ENCODE measurements at places on chromosomes 5 and 9.

GRCh38 chr5:127003798-127004495 lies 26.4 kb downstream of the MARCHF3 start:
- no peak overlapping the region for H3K27ac ChIP-seq
- DNase-seq: no peak
- no peaks in the 10 kb centered on the region for H3K4me1 ChIP-seq
- H3K36me3 ChIP-seq: no peaks in the 10 kb centered on the region
- H3K27me3 ChIP-seq: no peaks in the 10 kb centered on the region

- no peaks in the 10 kb centered on the region for H3K36me3 ChIP-seq
- no peak for DNase-seq
- no peak overlapping the region for H3K4me3 ChIP-seq
These were observed 92.9 kb upstream of the EGFLAM start for GRCh38 chr5:38165435-38165834.

DNA sequence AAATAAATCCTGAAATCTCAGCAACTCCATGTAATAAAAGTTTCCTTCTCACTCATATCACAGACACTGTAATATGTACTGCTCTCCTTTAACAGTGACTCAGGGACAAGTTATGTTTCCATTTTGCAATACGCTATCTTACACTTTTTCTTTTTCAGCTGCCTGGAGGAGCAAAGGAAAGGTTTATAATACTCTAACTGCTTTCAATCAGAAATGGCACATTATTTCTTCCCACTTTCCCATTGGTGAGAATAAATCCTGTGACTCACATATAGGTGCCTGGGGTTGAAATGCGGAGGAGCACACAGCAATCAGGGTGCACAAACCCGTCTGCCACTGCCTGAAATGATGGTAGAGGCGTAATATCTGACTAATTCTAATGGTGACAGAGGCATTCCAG lies 186.6 kb downstream of the HINT1 start:
- DNase-seq: no peak
- H3K27ac ChIP-seq: no peak overlapping the region
- H3K4me3 ChIP-seq: no peak overlapping the region
- H3K27me3 ChIP-seq: no peaks in the 10 kb centered on the region

- peaks cover 32% of the 10 kb centered on the region for H3K4me1 ChIP-seq
- no peaks in the 10 kb centered on the region for H3K36me3 ChIP-seq
- no peak for DNase-seq
- no peak overlapping the region for H3K27ac ChIP-seq
- H3K4me3 ChIP-seq: no peak overlapping the region
These were observed 198.1 kb downstream of the EFNA5 start for GRCh38 chr5:107472620-107473064.

- H3K36me3 ChIP-seq: no peaks in the 10 kb centered on the region
- H3K27me3 ChIP-seq: no peaks in the 10 kb centered on the region
These were observed 4.5 kb upstream of the CNTLN start for GRCh38 chr9:17130291-17130690.

DNA sequence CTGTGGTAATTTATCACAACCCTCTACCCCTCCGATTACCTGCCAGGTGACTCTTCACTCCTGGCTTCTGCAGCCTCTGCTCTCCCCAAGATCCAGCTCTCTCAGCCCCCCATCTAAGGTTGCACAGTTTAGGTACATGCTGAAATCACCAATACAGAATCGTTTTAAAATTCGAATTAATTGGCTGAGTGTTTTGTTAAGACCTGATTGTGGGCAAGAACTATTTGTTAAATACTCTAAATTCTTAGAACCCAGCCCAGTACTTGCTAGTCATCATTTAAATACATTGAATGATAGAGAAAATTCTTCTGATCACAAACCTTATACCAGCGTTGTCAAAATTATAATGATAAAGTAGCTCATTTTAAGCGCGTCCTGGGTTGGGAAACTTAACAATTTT lies 147.5 kb upstream of the CDKN2B start:
- no peaks in the 10 kb centered on the region for H3K36me3 ChIP-seq
- no peak overlapping the region for H3K4me3 ChIP-seq
- H3K4me1 ChIP-seq: no peaks in the 10 kb centered on the region
- H3K27ac ChIP-seq: no peak overlapping the region

GRCh38 chr9:95433096-95433819 lies 83.5 kb downstream of the PTCH1 start:
- H3K27me3 ChIP-seq: no peaks in the 10 kb centered on the region
- DNase-seq: no peak
- H3K27ac ChIP-seq: no peak overlapping the region
- H3K36me3 ChIP-seq: no peaks in the 10 kb centered on the region
- no peaks in the 10 kb centered on the region for H3K4me1 ChIP-seq

DNA sequence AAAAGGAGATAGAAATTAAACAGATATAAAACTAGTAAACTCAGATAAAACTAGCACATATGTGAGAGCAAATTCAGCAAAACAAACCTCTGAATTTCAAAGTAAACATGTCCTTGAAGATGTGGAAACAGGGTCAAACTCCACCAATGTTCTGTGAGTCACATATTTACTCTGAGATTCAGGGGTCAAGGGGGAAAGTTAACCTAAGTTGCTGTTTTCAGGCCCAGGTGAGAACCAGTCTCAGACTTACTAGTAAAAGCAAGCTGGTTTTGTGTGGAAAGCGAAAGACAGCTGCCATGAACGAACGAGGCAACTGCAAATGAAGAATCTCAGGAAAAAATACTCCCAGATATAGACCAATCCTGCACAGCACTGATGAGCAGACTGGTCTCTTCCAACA lies 29.0 kb downstream of the PSMB7 start:
- H3K4me3 ChIP-seq: no peak overlapping the region
- peaks cover 18% of the 10 kb centered on the region for H3K4me1 ChIP-seq
- DNase-seq: no peak
- H3K36me3 ChIP-seq: peaks cover 19% of the 10 kb centered on the region

DNA sequence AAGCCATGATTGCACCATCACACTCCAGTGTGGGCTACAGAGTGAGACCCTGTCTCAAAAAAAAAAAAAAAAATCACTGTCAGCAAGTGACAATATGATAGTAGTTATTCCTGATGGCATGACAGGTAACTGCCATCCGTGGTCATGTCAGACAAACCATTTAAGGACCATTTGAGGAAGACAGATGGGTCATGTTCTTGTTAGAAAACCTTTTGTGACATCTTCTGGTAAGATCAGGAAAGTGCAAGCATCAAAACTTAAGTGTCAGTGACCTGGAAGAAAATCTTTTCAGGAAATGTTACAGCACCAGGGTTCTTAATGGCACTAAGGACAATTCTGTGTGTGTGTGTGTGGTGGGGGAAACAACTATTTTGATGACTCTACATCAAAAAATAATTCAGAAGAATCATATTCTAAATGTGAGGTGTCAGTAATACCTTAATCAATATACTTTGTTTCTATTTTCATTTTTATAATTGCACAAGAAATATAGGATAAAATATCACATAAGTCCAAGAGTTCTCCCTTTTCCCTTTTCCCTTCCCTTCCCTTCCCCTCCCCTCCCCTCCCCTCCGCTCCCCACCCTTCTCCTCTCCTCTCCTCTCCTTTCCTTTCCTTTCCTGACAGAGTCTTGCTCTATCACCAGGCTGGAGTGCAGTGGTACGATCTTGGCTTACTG lies 17.8 kb downstream of the SLC38A9 start:
- DNase-seq: no peak
- no peak overlapping the region for H3K4me3 ChIP-seq
- H3K27me3 ChIP-seq: no peaks in the 10 kb centered on the region
- H3K27ac ChIP-seq: no peak overlapping the region
- H3K4me1 ChIP-seq: no peaks in the 10 kb centered on the region
- H3K36me3 ChIP-seq: no peaks in the 10 kb centered on the region

- DNase-seq: no peak
- no peaks in the 10 kb centered on the region for H3K27me3 ChIP-seq
- H3K4me3 ChIP-seq: no peak overlapping the region
- H3K4me1 ChIP-seq: no peaks in the 10 kb centered on the region
- H3K36me3 ChIP-seq: no peaks in the 10 kb centered on the region
These were observed 6.7 kb upstream of the CDH6 start for GRCh38 chr5:31186672-31187267.

DNA sequence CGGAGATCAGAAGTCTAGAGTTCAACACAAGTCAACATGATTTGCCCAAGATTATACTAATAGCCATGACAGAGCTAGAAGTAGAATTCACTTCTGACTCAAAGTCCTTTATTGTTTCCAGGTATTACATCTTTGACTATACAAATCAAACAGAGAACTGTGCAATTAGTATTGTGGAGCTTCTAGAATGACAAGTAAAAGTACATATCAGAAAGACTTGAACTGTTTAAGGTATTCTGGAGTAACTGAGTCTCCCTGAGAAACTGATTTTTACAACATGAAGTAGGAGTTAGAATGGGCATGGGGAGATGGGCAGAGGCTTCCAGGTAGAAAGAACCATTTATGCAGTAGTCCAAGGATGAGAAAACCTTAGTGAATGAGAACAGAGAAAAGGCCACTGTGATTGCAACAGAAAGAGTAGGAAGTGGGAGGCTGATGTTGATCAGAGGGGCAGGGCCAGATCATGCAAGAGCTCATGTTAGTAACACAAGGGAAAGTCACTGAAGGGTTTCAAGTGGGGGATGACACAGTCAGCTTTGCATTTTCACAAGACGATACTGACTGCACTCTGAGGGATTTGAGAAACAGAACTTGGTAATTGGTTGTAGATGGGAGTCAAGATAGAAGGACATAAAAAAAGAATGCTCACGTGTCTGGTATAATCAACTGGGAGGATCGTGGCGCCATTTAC lies 280.7 kb downstream of the RFX3 start:
- H3K27ac ChIP-seq: no peak overlapping the region
- no peak overlapping the region for H3K4me3 ChIP-seq
- H3K27me3 ChIP-seq: no peaks in the 10 kb centered on the region
- no peak for DNase-seq
- H3K36me3 ChIP-seq: peaks cover 4% of the 10 kb centered on the region

GRCh38 chr5:150303070-150303615 lies 438 bp upstream of the ARSI start:
- H3K27me3 ChIP-seq: no peaks in the 10 kb centered on the region
- no peak for DNase-seq
- no peaks in the 10 kb centered on the region for H3K36me3 ChIP-seq
- no peaks in the 10 kb centered on the region for H3K4me1 ChIP-seq
- H3K4me3 ChIP-seq: no peak overlapping the region
- H3K27ac ChIP-seq: no peak overlapping the region

GRCh38 chr5:132059043-132059695 lies 1.3 kb upstream of the IL3 start:
- no peaks in the 10 kb centered on the region for H3K27me3 ChIP-seq
- peaks cover 37% of the 10 kb centered on the region for H3K4me1 ChIP-seq
- H3K36me3 ChIP-seq: no peaks in the 10 kb centered on the region
- H3K4me3 ChIP-seq: no peak overlapping the region
- peak; percentile 66 for DNase-seq
- H3K27ac ChIP-seq: no peak overlapping the region

DNA sequence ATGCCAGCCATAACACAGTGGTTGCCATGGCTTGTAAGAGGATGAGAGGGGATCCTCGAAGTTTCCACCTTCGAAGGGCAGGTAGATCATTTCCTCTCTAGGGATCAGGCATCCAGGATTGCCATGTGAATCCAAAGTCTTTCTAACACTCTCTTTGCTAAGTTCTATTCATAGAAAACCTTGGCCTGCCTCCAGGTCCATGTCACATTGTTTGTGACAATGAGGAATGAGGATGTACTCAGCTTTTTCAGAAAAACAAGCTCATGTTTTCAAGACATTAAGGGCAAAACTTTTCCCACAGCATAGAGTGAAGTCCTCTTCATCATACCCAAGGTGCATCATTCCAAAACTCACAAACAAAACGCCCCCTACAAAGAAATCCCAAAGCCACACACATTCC lies 19.6 kb downstream of the ESM1 start:
- no peak overlapping the region for H3K4me3 ChIP-seq
- no peak for DNase-seq
- H3K27me3 ChIP-seq: no peaks in the 10 kb centered on the region

DNA sequence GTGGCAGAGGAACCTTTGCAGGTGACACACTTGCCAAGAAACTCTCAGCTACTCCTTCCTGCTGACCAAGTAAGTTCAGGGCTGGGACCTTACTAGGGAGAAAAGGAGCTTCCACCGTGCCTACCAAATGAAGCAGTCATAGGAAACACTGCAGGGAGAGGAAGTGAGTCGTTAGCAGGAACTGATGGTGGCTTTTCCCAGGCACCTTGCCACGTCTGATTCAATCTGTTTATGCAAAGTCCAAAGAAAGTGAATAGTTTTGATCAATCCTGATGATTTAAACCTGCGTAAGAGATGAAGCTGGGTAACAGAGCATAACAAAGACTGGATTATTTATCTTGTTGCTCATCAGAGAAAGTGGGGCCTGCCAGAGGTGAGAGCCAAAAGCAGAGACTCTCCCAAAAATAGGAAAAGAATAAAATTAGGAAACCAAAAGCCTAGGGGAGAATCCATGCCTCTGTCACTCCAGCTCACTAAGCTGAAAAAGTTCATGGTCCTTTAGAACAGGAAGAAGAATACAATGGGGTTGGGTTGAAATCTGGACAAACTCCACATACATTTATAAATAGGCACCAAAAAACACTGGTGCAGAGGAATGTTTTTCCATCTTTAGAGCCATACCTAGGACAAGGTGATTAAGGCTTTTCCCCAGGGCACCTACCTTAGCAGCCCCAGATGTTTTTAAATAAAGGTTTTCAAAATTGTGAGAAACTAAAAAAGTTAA lies 9.3 kb upstream of the PFDN1 start:
- no peaks in the 10 kb centered on the region for H3K27me3 ChIP-seq
- H3K4me1 ChIP-seq: no peaks in the 10 kb centered on the region
- H3K4me3 ChIP-seq: no peak overlapping the region
- no peak overlapping the region for H3K27ac ChIP-seq
- DNase-seq: no peak
- no peaks in the 10 kb centered on the region for H3K36me3 ChIP-seq

DNA sequence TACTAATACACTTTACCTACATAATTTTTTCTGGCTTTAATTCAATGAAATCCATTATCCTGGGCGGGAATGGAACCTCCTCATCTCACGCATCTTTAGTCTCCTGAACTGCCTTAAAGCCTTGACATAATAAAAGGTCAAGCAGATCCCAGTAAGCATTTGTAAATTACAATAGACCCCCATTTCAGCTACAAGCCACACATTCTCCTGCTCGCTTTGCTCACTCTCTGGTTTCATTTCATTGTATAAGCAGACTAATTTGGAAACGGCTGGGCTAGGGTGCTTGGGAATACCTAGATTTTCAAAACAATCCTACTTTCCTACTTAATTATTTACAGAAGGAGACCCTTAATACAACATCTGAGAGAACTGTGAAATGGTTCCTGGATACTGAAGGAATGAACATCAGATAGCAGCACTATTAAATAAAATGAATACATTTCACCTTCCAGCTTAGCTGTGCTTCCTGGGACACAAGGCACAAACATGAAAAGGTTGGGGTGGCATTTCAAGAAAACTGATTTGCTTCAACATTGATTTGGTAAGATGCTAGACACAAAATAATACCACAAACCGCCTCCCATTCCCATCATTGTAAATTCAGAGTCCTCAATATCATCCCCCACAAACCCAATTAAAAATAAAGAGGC lies 1.5 kb downstream of the JAKMIP2 start:
- no peaks in the 10 kb centered on the region for H3K27me3 ChIP-seq
- H3K36me3 ChIP-seq: no peaks in the 10 kb centered on the region
- no peak overlapping the region for H3K4me3 ChIP-seq

GRCh38 chr5:152532714-152533113 lies 127.6 kb upstream of the NMUR2 start:
- H3K27ac ChIP-seq: no peak overlapping the region
- H3K36me3 ChIP-seq: no peaks in the 10 kb centered on the region
- peaks cover 3% of the 10 kb centered on the region for H3K4me1 ChIP-seq
- DNase-seq: no peak
